ENCODE measurements at places on chromosomes 12 and 14.

DNA sequence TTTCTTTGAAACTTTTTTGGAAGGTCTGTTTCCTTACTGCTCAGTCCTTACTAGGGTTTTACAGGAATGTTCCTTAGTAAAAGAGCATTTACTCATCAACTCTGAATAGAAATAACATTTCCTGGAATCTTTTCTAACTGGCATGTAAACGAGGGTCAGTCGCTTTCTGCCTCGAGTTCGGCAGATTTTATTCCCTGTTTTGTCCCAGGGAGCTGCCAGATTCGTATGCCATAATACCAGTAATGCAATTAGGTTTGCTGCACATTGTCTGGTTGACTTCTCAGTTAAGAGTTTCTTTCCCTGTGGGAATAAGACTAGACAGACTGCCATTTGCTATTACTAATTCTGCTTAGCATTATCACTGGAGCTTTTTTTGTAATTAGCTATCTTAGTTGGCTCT is 91.9 kb downstream of the VRK1 start:
- DNase-seq, result no peak

GRCh38 chr12:9741726-9742125 is 8.8 kb upstream of the CLECL1 start:
- DNase-seq, result no peak

DNA sequence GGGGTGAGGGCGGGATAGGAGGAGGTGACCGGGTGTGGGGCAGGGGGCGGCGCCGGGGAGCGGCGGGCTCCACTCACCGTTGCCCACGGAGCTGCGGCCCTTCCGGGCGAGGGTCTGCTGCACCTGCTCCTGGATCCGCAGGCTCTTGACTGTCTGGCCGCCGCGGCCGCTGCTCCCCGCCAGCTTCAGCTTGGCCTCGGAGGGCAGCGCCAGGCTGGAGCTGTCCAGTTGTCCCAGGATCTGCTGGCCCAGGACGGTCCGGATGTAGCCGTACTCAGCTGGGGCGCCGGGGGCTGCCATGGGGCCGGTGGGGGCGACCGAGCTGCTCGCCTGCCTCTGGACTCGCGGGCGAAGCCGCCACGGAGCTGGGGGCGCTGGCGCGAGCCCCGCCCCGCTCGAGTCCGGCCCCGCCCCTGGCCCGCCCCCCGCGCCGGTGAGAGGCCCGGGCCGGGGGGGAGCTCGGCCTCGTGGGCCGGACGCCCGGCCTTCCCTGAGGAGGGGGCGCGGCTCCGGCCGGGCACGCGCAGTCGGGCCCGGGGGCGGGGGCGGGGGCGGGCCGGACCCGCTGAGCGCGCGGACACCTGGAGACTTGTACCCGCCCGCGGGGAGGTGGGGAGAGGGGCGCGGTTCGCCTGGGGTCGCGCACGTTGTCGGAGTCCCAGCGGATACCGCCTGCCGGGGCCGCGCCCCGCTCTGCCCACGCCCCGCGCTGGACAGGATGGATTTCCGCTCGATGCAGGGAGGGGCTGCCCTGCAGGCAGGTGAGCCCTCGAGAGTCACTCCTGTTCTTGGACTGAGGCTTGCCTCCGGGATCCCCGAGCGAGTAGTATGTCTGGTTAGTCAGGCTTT is at the start of gene PKP2:
TSS of gene PKP2 (minus strand) at position 346 of the 849 bp plus-strand sequence. CDS start at position 300, 46 bp downstream.
- DNase-seq, result peak; percentile 92

DNA sequence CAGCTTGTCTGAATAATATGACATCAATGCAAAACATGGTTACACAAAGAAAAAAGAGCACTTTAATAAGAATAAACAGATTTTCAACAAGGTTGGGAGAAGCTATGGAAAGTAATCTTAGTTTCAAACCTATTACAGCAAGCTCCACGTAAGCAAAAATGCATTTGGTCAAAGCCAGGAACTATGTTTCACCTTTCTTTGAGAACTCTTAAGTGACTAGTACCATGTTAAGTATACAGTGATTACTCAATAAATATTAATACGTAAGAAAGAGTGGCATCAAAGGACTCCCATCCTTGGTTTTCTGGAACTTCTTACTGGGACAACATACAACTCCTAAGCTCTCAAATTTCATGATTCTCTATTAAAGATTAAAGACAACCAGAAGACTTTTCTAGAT is 80.7 kb downstream of the ABCC9 start:
- no peak for DNase-seq

DNA sequence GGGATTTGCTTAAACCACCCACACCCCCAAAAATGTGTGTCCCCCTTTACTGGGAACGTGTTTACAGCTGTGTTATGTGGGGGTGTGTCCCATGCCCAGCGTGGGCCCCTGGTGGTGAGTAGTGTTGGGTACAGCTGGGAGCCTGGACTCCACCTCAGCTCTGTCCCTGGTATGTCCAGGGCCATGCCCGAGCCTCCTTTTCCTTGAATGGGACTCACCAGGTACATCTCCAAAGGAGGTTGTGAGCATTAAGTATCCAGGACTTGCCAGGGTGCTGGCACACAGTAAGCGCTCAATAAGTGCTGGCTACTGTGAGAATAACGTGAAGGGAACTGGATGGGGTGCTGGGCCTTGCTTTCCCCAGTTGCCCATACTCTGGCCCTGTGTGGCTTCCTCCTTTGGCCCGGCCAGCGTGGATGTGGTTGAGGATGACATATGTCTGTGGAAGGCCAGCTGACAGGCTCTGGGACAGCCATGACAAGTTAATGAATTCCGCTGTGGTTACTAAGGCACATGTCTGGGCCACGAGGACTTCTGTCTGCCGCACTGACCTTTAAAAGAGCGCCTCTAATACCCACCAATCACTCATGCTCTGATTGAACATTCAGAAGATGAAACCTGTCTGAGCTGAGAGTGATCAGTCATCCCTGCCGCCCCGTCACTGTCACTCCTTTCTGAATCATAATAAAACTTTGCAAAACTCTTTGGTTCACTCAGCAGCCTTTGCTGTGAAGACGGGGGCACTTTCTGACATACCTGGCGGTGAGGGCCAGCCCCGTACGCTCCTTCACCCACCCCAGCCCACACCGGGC is 74.7 kb downstream of the DIO3 start:
- DNase-seq, result no peak

DNA sequence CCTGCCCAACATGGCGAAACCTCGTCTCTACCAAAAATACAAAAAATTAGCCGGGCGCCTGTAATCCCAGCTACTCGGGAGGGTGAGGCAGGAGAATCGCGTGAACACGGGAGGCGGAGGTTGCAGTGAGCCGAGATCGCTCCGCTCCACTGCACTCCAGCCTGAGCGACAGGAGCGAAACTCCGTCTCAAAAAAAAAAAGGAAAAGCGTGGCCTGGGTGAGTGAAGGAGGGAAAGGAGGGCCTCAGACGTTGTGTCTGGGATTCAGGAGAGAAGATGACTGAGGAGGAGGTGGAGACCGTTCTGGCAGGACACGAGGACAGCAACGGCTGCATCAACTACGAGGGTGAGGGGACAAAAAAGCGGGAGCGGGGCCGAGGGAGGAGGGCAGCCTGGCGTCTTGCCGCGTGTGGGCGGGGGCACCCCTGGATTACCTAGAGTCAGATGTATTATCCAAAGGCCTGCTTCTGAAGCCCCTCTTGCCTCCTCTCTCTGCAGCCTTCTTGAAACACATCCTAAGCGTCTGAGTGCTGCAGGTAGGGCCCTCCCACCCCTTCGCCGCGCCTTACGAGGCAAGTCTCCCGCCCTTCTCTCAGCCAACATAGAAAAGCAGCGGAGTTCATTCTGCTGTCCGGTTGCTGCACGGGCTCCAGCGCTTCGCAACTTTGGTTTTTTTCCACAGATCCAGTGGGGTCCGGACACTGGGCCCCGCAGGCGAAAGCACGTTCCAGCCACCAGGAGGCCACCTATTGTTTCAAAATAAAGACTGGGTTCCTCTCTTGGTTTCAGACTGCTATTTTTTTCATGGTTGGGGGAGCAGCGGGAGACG is 744 bp upstream of the MYL6 start:
- peak; percentile 82 for DNase-seq

- no peak for DNase-seq
Measured at GRCh38 chr12:27906127-27906500, 66.4 kb downstream of the PTHLH start.

DNA sequence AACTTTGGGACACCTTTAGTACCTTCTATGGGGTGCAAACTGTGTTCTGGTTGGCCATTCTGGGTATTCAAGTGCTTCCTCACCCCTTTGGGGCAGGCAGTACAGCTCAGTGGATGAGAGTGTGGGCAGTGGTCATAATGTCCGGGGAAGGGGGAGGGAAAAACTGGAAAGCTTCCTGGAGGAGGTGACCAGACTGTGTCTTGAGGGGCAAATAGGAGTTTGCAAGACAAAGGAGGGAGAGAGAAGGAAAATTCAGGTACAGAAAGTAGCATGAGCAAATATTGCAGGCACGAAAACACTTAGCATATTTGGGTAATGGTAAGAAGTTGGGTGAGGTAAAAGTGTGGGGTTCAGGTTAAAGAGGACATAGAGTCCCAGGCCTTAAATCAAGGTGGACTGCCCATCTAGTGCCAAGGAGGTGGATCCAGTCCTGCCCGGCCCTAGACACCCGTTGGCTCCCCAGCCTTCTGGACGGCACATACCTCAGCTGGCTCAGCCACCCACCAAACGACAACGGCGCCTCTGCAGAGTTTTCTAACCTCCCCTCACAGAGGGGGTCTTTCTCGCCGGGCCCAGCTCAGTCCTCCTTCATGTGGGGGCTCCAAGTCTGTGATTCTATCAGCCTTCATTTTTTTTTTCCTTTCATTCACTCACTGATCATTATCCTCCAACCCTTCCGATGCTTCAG is 86.4 kb downstream of the DICER1 start:
- no peak for DNase-seq

GRCh38 chr12:8493084-8493483 is 20.2 kb upstream of the CLEC4D start:
- DNase-seq, result peak; percentile 23

DNA sequence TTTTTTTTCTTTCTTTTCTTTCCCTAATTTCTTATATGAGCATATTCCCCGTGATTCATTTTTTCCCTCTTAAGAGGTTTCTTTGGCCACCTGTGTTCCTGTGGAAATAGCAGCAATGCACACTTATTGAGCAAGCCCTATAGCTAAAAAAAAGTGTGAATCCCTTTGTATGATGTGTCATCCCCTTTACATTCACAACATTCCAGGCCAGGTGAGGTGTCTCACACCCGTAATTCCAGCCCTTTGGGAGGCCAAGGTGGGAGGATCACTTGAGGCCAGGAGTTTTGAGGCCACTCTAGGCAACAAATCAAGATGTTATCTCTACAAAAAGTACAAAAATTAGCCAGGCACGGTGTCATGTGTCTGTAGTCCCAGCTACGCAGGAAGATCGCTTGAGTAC is 700.4 kb upstream of the TBX3 start:
- DNase-seq, result no peak

GRCh38 chr12:95943330-95943842 is at the start of gene AMDHD1:
Gene AMDHD1 (plus strand): TSS chr12:95943331. CDS start chr12:95943399, 68 bp downstream.
- DNase-seq, result peak; percentile 34

DNA sequence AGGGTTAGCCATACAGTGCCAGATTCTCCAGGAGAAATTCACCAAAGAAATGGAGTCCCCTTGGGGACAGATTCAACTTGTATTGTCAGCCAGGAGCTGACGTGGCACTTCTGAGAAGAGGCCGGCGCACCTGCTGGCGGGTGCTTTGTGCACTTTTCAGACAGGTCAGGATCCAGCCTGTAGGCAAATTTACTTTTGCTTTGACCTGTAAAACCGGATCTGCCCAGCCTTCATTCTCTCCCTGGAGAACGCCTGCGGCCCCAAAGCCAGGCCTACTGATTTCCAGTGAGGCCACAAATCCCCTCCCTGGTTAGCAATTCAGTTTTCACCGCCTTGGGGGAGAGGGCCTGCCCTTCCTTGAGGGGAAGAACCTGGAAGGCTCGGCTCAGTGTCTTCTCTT is 17.4 kb downstream of the P2RX4 start:
- DNase-seq, result peak; percentile 88

- no peak for DNase-seq
Measured at GRCh38 chr14:38065106-38065762, 142.5 kb upstream of the SSTR1 start.

GRCh38 chr14:24139272-24139934 is 2.0 kb downstream of the EMC9 start:
- DNase-seq, result no peak

DNA sequence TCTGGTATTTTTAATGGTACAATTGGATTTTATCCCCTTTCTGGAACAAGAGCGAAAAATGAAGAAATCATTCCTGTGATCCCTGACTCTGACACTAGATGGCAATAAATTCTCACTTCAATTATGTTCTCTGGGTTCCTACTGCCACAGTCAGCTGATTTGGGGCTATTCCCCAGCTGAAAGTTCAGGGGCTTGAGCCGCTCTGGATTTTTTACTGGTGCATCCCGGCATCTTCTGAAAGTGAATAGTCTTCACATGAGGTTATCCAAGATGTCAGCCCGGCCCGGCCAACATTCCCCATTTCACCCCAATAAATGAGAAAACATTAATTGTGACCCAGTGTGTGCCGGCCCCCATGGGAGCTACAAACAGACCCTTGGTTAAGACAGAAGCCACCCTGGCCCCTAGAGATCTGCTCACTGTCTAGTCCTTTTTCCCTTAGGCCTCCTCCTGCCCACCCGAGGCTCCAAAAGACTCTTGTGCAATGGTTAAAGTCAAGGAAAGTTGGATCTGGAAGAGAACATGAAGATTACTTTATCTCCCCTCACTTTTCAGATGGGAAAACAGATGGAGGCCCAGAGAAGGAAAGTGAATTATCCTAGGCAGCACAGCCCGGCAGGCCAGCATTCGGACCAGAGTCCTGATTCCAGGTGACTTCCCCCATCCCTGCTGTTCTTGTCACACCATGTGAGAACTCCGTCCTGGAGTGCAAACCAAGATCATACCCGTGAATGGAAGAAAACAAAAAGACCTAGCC is 20.8 kb downstream of the CKAP4 start:
- no peak for DNase-seq

DNA sequence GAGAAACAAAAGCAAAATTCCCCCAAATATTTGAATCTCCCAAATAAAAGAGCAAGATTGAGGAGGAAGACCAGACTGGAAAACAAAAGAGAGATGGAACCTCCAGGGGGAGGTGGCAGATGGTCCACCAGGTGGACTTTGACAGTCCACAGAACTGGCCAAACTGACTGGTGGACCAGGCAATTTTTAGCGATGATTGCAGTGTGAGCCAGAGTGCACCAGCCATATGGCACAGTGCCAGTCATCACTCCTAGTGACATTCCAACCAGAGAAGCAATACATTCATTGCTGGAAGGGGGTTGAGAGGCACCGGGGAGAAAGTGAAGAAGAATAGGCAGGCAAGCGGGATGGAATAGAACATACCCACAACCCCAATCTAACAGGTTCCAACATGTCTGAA is 182.9 kb downstream of the EXOC5 start:
- DNase-seq, result no peak

- DNase-seq, result no peak
Measured at GRCh38 chr12:4214877-4215228, 58.7 kb upstream of the CCND2 start.

DNA sequence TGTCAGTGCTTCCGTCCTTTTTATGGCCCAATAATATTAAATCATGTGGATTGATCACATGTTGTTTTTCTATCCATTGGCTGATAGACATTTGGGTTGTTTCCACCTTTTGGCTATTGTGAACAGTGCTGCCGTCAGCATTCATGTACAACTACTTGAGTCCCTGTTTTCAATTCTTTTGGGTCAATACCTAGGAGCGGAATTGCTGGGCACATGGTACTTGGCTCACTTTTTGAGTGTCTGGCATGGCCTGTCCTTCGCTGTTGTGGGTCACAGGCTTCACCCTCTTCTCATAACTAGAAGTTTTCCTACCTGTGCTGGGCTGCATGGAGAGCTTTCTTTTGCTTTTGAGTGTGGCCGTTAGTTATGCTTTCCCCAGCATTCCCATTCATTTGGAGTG is 72.7 kb downstream of the DNAH10 start:
- no peak for DNase-seq

GRCh38 chr12:10073261-10073660 is 25.5 kb downstream of the CLEC1A start:
- no peak for DNase-seq

Measured in pancreas (tissue), 10 donors.